ENCODE measurements at places on chromosomes 7 and 10. TPM values are rescaled to one million over a fixed set of nuclear protein-coding genes. Genes with fewer than 3 reads are reported as not detected.

- H3K36me3 ChIP-seq: no peaks in the 10 kb centered on the region
- H3K4me3 ChIP-seq: no peak overlapping the region
- H3K27me3 ChIP-seq: no peaks in the 10 kb centered on the region
- no peak for DNase-seq
These were observed 181.9 kb downstream of the AKR1D1 start for GRCh38 chr7:138258197-138258559.

GRCh38 chr10:132764108-132764507 is 21.8 kb downstream of the NKX6-2 start:
- no peak for DNase-seq
- H3K27ac ChIP-seq: no peak overlapping the region
- no peaks in the 10 kb centered on the region for H3K4me1 ChIP-seq
- no peaks in the 10 kb centered on the region for H3K36me3 ChIP-seq
- H3K4me3 ChIP-seq: no peak overlapping the region

DNA sequence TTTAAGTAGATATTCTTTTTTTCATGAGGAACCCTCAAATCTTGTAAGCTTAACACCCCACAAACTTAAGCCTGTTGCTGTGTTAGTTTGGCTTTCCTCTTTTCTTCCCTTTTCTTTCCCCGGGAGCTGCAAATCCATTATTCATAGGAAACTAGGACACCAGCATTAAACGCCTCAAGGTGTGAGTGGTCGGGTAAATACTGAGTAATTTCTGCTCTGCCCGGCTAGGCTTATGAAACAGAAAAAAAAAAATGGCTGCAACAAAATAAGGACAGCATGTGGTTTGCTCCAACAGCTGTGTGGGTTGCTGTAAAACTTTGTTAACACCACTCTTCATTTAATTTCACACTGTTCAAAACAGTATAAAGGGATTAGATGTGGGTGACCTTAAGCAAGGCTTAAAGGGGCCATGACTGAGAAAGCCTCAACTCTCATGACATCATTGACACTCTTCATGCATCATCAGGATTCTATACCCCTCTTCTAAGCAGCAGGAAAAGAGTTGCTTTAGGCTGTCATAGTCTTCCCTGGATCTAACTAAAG is 104.1 kb downstream of the AOAH start:
- no peak for DNase-seq
- H3K4me1 ChIP-seq: peaks cover 10% of the 10 kb centered on the region
- no peaks in the 10 kb centered on the region for H3K27me3 ChIP-seq
- H3K36me3 ChIP-seq: no peaks in the 10 kb centered on the region
- H3K4me3 ChIP-seq: no peak overlapping the region

DNA sequence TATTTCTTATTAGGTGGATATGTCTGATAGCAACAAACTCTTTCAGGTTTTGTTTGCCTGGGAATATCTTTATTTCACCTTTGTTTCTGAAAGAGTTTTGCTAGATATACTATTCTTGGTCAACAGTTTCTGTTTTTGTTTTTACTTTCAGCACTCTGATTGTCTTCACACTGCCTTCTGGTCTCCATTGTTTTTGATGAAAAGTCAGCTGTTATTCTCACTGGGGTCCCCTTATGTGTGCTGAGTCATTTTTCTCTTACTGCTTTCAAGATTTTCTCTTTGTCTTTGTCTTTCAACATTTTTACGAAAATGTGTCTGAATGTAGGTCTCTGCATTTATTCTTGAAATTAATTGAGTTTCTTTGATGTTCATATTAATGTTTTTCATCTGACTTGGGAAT is 15.2 kb upstream of the RASSF4 start:
- H3K4me1 ChIP-seq: no peaks in the 10 kb centered on the region
- H3K4me3 ChIP-seq: no peak overlapping the region
- no peak overlapping the region for H3K27ac ChIP-seq
- no peak for DNase-seq

- no peak for DNase-seq
- H3K4me3 ChIP-seq: no peak overlapping the region
- no peaks in the 10 kb centered on the region for H3K4me1 ChIP-seq
- H3K36me3 ChIP-seq: no peaks in the 10 kb centered on the region
- no peak overlapping the region for H3K27ac ChIP-seq
These were observed 29.9 kb upstream of the DDX50 start for GRCh38 chr10:68871105-68871711.

GRCh38 chr7:30846378-30846777 is 65.3 kb upstream of the AQP1 start:
- no peak for DNase-seq
- no peaks in the 10 kb centered on the region for H3K27me3 ChIP-seq
- no peaks in the 10 kb centered on the region for H3K36me3 ChIP-seq
- no peak overlapping the region for H3K27ac ChIP-seq

DNA sequence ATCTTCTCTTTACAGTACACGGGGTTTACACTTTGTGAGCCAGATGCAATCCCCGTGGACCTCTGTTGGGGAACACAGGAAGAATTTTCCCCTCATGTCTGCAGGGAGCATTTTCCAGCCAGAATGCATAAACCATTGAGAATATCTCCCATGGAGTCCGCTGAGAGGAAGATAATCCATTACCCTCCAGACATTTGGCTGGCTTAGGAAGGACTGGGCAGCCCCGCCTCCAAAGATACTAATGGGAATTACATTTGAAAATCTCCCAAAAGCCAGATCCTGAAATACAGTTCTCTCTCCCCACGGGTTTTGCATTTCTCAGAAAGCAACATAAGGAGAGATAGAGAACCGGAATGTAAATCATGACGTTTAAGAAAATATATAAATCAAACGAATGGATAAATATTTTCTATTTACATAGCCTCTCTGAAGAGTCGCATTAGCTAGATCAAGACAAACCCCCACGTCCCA is 53.5 kb downstream of the TRIL start:
- no peak overlapping the region for H3K4me3 ChIP-seq
- DNase-seq: no peak
- H3K4me1 ChIP-seq: no peaks in the 10 kb centered on the region

DNA sequence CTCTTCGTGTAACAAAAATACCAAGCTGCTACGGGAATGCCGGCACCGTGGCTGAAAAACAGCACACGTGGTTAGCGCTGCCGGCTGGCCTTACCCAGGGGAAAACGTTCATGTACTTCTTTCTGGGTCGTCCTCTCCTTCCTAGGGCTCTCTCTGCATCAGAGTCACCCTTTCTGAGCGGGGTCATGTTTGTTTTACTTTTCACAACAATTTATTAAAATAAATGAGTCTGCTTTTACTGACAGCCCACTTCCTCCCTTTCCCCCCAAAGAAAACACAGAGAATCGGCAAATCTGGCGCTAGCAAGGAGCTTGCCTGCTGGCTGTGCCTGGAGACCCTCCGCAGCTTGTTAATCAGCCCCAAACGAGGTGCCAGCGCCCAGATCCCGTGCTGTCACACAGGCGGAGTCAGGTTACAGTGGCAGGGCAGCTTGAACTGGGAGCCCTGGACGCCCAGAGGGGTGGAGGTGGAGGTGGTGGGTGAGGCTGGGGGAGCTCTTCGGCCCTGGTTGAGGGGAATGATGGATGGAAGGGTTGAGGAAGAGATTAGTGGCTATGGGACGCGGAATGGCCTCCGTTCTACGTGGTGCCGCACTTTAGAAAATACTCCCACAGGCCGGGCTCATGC is 162.2 kb upstream of the TNS3 start:
- no peaks in the 10 kb centered on the region for H3K36me3 ChIP-seq
- DNase-seq: no peak

- H3K27me3 ChIP-seq: no peaks in the 10 kb centered on the region
- no peak for DNase-seq
- no peak overlapping the region for H3K27ac ChIP-seq
- no peaks in the 10 kb centered on the region for H3K36me3 ChIP-seq
- no peaks in the 10 kb centered on the region for H3K4me1 ChIP-seq
These were observed 121.6 kb downstream of the RELN start for GRCh38 chr7:103867874-103868273.

DNA sequence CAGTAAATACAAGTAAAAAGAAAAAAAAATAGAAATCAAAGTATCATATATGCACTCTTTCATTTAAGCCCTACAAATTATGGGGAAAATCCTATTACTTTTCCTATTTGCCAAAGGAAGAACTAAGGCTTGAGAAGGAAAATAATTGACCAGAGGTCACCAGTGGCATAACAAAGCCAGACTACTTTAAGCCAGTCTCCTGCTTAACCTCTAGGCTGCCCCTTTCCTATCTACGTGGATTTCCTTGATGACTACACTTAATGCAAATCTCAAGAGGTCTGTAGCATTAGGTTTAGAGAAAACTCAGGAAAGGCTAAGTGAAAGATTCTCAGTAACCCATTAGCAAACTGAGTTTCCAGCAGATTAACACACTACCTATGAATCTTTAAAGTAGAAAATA is 49.8 kb downstream of the TPK1 start:
- no peak overlapping the region for H3K4me3 ChIP-seq
- no peaks in the 10 kb centered on the region for H3K4me1 ChIP-seq
- no peaks in the 10 kb centered on the region for H3K27me3 ChIP-seq

DNA sequence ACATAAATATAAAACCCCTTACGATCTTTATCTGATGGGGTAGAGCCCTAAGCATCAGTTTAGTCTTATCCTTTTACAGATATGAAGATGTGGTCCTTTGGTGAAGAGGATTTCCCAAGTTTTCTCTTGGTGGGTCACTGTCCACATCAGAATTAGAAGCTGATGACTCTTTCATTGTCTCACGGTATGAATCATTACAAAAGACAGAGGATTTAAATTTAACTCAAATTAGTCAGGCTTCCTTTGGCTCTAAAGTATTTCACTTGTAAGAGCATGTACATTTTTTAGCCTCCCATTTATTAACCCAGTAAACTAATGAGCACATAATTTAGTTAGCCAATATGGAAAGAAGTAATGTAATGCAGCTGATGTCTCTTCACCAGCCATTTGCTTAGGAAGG is 49.9 kb upstream of the TMEM26 start:
- H3K27me3 ChIP-seq: no peaks in the 10 kb centered on the region
- no peaks in the 10 kb centered on the region for H3K36me3 ChIP-seq

DNA sequence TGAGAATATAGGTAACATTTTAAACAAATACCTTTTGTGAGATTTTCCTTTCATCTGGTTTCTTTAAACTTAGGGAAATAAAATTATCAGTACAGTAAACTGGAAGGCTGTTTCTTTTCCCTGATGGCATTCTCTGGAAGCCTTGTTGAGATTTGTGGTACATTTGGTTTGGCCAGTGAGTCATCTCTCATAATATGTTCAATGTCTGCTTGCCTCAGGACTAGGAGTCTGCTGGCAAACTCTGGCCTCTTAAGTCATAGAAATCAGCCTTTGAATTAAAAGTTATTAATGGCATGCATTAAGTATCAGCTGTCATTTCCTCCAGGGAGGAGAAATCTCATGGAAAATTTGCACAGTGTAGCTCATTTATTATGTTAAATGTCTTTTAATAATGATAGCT is 316.6 kb upstream of the KIAA1217 start:
- H3K4me3 ChIP-seq: no peak overlapping the region
- no peaks in the 10 kb centered on the region for H3K27me3 ChIP-seq
- H3K27ac ChIP-seq: no peak overlapping the region
- DNase-seq: no peak

DNA sequence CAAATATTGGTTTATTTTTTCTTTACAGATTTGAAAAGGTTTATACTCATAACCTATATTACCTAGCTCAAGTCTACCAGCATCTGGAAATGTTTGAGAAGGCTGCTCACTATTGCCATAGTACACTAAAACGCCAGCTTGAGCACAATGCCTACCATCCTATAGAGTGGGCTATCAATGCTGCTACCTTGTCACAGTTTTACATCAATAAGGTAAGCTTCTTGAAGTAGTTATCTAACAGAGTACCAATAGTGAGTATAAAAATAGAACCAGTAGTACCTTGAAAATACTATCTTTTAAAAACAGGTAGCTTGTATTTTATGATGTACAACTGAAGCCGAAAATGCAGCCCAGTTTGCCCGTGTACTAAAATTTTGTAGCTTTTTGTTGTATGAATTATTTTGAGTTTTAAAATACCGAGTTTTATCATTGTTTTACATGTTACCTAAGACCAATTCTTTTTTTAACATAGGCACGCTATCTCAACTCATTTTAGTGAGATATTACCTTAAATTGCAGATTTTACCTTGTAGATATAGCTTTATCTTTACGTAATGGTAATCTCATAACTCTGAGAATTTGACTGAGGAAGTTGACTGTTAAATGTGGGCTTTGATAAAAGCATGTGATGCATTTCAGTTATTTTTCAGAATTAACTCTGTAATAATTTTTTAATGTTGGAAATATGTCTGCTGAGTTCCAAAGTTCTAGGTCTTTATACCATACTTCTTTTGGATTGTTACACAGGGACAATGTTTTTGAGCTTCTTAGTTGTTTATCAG is 17.3 kb downstream of the KIFBP start:
- no peak overlapping the region for H3K4me3 ChIP-seq
- H3K27ac ChIP-seq: no peak overlapping the region
- DNase-seq: no peak
- no peaks in the 10 kb centered on the region for H3K27me3 ChIP-seq
- H3K4me1 ChIP-seq: no peaks in the 10 kb centered on the region

- H3K36me3 ChIP-seq: no peaks in the 10 kb centered on the region
- no peaks in the 10 kb centered on the region for H3K27me3 ChIP-seq
- H3K4me3 ChIP-seq: no peak overlapping the region
- no peak overlapping the region for H3K27ac ChIP-seq
- H3K4me1 ChIP-seq: no peaks in the 10 kb centered on the region
- no peak for DNase-seq
These were observed 353.7 kb upstream of the ANKRD30A start for GRCh38 chr10:36771725-36772124.

- no peak overlapping the region for H3K4me3 ChIP-seq
- H3K27me3 ChIP-seq: no peaks in the 10 kb centered on the region
- DNase-seq: no peak
- no peaks in the 10 kb centered on the region for H3K36me3 ChIP-seq
- H3K4me1 ChIP-seq: no peaks in the 10 kb centered on the region
These were observed 23.6 kb downstream of the RBM20 start for GRCh38 chr10:110667620-110668343.

DNA sequence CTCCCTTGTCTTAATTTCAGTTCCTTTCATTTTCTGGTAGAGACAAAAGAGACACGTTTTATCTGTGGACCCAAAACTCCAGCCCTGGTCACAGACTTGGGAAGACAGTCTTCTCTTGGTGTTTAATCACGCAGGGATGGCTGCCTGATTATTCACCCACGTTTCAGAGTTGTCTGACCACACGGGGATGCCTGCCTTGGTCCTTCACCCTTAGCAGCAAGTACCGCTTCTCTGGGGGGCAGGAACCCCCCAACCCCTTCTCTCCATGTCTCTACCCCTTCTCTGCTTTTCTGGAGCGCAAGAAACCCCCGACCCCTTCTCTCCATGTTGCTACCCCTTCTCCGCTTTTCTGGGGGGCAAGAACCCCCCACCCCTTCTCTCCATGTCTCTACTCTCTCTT is 95.8 kb downstream of the MACC1 start:
- H3K4me3 ChIP-seq: no peak overlapping the region
- no peaks in the 10 kb centered on the region for H3K36me3 ChIP-seq
- H3K27ac ChIP-seq: no peak overlapping the region
- H3K27me3 ChIP-seq: no peaks in the 10 kb centered on the region

- no peaks in the 10 kb centered on the region for H3K27me3 ChIP-seq
- no peak for DNase-seq
- no peaks in the 10 kb centered on the region for H3K4me1 ChIP-seq
These were observed 592.5 kb downstream of the ARL4A start for GRCh38 chr7:13279854-13280435.

TEX36 gene
- total RNA-seq: not detected

FAM149B1 gene
- total RNA-seq: 20.5 TPM

SMNDC1 gene
- 39.3 TPM for total RNA-seq

FAM25G gene
- not detected for total RNA-seq

ZNF316 gene
- 62.0 TPM for total RNA-seq

AFAP1L2 gene
- 2.5 TPM for total RNA-seq

ASB15 gene
- total RNA-seq: not detected

CELF2 gene
- 180 TPM for total RNA-seq

Data from CD4-positive, alpha-beta memory T cell (primary cell).